K562 (cell line): ENCODE measurements at places on chromosomes 6 and 20.

DNA sequence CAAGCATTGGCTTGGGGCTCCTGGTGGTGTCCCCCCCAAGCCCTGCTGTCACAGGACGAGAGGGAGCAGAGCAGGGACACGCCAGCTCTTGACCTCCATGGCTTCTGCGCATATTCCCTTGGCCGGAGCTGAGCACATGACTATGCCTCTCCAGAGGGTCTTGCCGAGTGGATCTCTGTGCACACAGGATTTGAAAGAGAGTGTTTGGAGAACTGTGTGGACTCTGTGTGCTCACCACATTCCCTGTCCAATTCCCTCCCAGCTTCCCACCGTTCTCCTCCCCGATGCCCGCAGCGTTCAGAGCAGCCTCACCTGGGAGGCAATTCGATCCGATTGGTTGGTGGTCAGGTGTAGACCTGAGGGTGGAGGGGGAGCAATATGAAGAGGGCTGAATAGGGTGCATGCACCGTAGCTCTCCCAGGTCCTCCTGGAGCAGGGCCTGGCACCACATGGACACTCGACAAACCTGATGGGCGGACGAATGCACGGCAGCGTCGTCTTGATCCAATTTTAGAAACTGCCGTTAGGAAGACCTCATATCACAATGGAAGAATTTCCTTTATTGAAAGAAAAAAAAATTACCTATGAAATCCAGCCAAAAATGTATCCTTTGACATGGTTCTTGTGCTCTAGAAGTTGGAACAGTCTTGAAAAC is 287.8 kb downstream of the CDH4 start:
- no peak for DNase-seq

- DNase-seq = peak; percentile 38
These were observed 9.3 kb upstream of the NEDD9 start for GRCh38 chr6:11241793-11242201.

- DNase-seq = peak; percentile 71
These were observed 538 bp upstream of the ZFP64 start for GRCh38 chr20:52191916-52192718.

DNA sequence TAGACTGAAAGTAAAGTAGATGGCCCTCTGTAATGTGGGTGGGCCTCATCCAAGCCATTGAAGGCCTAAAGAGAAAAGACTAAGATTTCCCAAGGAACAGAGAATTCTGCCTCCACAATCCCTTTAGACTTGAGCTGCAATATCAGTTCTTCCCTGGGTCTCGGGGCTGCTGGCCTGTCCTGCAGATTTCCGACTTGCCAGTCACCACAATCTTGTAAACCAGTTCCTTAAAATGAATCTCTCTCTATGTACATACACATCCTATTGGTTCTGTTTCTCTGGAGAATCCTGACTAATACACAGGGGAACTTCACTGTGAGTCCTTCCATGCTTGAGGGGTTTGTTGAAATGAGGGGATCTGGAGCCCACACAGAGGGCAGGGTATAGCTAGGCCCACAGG is 12.9 kb downstream of the CCDC170 start:
- no peak for DNase-seq

DNA sequence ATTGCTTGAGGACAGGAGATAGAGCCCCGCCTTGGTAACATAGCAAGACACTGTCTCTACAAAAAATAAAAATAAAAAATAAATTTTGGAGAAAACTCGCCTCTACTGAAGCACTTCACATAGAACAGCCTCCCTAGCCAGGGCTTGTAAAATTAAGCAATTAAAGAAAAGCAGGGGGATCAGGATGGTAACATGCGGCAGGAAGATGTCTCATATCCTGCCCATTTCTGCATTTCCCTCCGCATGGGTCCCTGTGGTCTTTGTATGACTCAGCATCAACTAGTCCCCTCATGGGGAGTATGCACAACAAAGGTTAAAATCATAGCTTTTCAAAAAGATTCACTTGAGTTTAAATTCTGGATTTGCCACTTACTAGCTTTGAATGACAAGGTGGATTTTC is 379.0 kb downstream of the EPHA7 start:
- no peak for DNase-seq

- no peak for DNase-seq
These were observed 1847.3 kb upstream of the DEFB115 start for GRCh38 chr20:29409833-29410805.

DNA sequence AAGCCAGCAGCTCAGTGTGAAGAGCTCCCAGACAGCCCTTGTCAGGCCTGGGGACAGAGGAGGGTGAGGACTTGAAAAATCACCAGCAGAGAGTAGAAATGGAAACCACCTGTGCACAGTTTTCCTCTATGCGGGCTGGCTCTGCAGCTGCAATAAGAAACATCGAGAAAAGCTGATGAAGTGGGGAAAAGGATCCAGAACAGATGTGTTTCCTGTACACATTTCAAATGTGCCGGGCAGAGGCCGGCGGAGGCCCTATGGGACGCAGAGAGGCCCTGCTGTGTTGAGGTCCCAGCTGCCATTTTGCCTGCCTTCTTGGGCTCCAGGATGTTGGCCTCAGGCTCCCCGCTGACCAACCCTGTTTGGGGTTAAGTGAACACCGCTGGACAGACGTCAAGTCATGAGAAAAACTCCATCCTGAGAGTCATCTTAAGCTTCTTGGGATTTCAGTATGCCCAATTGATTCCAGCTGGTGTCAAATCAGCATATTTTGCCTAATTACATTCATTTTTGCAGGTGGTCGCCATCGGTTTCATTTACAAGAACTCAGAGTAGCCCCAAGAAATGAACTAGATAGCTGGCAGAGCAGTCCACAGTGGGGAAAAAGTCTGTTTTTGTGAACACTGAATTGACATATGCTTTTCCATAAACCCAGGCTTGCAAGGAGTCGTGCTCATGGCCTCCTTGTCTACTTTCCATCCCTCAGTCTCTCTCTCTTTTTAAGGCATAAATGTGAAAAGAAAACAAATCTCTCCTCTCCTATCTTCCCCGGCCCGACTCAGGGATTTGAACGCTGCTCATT is 150.4 kb upstream of the PHACTR3 start:
- DNase-seq = no peak

DNA sequence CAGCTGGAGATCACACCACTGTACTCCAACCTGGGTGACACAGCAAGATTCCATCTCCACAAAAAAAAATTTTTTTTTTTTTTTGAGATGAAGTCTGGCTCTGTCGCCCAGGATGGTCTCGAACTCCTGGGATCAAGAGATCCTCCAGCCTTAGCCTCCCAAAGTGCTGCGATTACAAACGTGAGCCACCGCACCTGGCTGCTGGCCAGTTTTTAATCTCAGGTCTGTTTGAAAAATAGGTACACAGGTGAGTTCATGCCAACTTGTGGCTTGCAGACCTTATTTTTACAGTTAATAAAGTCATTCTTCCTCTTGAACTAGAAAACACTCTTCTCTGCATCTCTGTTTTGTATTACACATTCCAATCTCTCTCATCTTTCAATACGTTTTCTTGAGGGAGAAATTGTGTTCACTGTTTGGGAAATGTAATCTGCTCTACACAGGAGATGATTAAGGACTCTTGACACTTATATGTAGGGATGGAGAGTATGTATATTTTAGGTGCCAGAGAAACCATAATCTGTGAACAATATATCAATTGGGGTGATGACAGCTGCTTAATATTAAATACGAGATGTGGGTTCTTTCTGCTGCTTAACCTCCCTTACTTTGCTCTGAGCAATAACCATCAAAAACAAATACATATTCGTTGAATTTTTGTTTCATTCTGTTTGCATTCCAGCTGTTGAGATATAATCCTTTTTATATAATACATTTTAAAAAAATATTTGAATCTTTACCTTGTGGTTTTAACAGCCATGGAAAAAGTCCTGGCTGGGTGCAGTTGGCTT is 17.7 kb upstream of the RIPOR3 start:
- no peak for DNase-seq

- no peak for DNase-seq
These were observed 2.5 kb downstream of the UNC93A start for GRCh38 chr6:167293590-167294091.

GRCh38 chr6:16420337-16420714 is 181.9 kb downstream of the GMPR start:
- DNase-seq = no peak

DNA sequence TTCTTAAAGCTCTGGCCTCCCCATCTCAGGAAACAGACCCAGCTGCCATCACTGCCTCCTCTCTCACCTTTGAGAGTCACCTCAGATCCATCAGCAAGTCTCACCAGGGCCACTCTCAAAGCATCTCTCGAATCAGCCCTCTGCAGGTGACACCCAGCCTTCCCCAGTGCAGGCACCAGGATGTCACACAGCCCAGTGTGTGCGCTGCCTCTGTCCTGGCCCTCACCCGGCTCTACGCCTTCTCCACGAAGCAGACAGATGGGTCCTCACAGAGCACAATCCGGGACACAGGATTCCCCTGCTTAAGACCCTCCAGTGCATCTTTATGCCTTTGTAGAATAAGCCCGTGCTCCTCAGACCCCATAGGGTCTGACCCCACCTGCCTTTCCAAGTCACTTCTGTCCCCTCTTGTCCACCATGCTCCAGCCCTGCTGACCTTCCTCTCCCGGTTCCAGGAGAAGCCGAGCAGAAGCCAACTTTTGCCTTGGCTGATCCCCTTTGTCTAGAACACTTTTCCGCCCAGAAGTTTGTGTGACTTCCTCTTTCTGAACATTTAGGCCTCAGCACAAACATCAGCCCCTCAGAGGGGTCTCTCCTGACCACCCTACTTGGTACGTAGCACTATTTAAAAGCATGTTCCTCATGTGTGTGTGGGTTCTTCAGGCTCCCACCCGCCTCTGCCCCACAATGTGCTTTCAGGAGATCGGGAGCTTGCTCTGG is 60.2 kb downstream of the PSMG4 start:
- DNase-seq = no peak

- DNase-seq = no peak
These were observed 6.2 kb downstream of the HEBP2 start for GRCh38 chr6:138410048-138410735.

GRCh38 chr6:157316871-157317814 is 6.2 kb downstream of the TMEM242 start:
- DNase-seq = peak; percentile 90

- no peak for DNase-seq
These were observed 90.0 kb downstream of the ELOVL5 start for GRCh38 chr6:53258774-53259155.

DNA sequence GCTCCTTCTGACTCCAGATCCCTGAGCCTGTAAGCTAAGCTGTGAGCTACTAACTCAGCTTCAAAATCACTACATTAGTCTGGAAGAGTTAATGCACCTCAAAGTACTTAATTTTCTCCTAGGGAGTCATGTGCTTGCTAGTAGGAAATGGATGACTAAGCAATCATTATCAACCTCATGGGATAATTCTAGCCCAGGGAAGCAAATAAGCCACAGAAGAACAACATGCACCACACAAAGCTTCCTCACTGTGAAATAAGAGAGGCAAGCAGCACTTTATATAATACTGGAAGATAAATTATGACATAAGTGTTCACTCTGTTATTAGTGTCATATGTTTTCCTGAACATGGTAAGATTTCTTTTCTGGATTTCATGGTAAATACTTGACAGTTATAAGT is 57.9 kb upstream of the RCAN2 start:
- DNase-seq = no peak

DNA sequence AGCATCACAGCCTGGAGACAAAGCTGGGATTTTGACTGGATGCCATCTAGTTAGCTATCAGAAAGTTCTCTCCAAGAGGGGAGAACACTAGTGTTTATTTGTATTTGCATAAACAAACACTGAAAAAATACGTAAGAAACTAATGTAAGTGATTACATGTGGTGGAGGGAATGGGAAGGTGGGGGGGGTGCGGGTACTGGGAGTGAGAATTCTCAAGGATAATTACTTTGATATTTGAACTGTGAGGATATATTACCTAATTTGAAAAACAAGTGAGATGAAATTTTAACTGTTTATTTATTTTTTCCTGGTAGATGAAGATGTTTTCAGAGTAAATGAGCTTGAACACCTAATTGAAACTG is 54.7 kb downstream of the VEGFA start:
- no peak for DNase-seq

DNA sequence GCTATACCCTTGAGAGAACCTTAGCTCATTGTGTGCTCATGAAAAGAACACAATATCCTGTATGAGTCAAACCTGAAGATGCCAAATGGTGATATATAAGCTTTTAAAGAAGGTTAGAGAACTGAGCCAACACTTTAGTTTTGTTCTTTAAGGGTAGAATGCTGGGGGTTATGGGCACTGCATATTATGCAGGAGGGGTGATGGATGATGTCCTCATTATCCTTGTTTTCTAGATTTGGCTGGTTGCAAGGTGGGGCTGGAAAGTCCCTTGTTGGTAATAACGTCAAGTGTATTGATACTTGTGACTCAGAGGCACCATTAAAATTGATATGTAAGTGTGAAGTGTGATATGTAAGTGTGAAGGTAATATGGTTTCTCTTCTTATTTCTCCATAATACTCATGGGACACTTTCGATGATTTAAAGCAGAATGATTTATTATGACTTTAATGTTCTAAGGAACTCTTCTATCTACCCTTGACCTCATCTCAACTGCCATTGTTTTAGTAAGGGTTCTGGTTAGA is 113.7 kb upstream of the DTNBP1 start:
- no peak for DNase-seq

DNA sequence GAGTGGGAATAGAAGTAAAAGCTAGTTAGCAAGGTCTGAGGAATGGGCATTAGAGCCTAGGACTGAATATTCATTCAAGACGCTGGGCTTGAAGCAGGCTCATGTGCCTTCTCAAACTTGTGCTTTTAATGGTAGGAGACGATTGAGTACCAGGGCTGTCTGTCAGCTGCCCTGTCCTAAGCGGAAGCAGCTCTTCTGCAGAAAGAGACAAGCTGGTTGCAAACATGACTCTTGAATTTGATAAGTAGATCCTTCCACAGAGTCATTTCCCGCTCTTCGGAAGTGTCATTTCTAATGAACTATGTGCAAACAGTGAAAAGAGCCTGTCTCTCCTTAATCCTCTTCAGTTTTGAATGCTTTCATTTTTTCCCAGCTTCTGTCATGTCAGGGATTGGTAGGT is 176.4 kb downstream of the TFAP2B start:
- DNase-seq = no peak

- DNase-seq = no peak
These were observed 4.4 kb downstream of the SRMS start for GRCh38 chr20:63543131-63543530.

GRCh38 chr6:44270526-44271405 is 516 bp downstream of the TMEM151B start:
- DNase-seq = peak; percentile 86

DNA sequence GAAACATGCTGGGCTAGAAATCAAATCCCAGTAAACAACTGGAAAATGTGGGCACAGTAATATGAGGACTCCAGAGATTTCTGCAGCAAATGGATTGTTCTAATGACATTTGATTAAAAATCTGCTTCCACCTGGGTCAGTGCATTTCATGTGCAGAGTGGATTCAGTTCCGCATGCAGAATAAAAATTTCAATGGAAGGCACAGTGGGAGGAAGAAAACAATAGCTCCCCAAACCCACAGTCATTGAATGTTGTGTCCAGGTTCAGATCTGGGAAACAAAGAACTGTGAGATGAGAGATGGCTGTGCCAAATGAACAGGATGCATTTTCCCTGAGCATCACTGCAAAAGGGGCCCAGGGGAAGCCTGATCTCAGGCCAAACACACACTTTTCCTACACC is 403.1 kb downstream of the BTBD9 start:
- DNase-seq = no peak
